ENCODE measurements at places on chromosomes 13 and 19.

DNA sequence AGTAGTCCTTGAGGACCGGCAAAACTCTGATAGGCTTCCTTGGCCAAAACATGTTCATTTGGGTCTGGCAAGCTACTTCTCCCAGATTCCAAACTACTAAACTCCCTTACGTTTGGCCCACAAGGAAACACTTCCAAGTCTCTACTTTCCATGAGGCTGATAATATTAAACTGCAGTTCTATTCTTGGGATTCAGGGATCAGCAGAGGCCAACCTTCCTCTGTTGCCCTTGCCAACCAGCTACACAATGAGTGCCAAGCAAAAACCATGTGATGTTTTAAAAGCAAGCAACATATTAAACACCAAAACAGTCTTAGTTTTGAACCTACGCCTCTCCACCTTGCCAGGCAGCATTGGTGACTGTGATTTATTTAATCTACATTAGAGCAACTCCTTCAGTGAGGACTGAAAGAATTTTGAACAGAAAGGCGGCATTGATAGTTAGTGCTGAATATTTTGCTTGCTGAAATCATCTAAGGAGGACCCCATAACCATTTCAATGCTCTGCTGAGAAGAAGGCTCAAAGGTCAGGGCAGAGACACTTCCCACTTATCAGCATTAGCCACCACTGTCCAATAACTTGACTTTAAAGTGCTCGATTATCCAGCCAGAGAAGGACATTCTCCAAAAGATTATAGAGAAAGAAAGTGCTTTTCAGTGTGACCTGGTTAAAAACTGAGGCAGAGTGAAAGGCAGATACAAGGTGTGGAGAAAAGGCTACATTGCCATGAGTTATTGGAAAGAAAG is 287.1 kb downstream of the TBC1D4 start:
- no peak for DNase-seq

DNA sequence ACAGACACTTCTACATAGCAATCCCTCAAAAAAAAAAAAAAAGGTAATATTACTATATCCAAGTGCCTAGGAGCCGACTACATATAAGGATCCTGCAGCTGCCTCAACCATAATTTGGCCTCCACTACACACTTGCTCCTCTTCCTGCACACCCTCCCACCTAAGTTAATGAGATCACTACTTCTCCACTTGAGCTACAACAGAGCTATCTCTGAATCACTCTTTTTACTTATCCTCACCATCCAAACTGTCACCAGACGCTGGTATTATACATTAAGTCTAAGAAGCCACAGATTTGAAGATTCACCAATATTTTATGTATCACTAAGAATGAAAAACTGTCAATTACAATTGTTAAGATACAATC is 8.3 kb downstream of the OBI1 start:
- DNase-seq = no peak

GRCh38 chr19:3163230-3163886 is 15.2 kb upstream of the S1PR4 start:
- no peak for DNase-seq

DNA sequence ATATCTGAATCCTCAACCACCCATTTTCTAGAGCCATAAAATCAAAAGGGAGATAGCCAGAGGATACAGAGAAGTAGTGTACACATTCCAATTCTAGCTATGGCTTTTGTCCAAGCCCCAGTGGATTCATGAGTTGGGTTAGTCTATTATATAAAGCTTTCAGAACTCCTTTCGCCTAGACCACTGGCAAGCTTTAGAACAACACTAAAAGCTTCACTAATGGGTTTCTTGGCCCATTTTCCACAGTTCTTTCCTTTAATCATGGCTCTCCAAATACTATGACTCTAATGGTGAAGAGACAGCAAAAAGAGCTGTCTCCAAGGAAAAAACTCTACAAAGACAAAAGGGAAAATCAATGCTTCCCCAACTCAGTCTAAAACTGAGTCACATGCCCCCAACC is 48.2 kb upstream of the SLITRK5 start:
- DNase-seq = no peak

- DNase-seq = no peak
Measured at GRCh38 chr19:30063650-30064347, 121.8 kb downstream of the URI1 start.

GRCh38 chr19:32605544-32605943 is 24.6 kb downstream of the PDCD5 start:
- DNase-seq = no peak

- DNase-seq = no peak
Measured at GRCh38 chr13:45751885-45752284, 49.8 kb downstream of the CBY2 start.

All from stimulated activated CD4-positive, alpha-beta T cell treated with anti-CD3 and anti-CD28 coated beads, Interleukin-1b, Interleukin-23, amount 100 ng/mL, for 1 hour (primary cell).